ENCODE measurements at places on chromosomes 3 and 15. TPM values are rescaled to one million over a fixed set of nuclear protein-coding genes. Genes with fewer than 3 reads are reported as not detected.

DNA sequence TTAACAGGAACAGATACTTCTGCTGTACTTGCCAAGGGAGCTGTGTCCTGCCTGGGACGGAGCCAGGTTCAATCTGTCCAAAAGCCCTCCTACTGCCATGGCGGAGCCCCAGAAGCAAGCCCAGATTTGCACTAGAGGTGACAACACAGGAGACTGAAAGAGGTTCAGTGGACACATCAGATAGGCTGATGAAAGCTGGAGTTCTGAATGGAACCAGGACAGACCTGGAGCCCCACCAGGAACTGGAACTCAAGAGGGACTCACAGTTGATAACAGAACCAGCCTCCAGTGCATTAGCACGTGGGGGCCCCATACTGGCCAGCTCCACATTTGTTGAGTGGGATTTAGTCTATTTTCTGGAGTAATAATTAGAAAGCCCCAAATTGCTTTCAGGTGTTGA is 315.5 kb downstream of the ARRDC4 start:
- DNase-seq, result no peak

The TGM4 gene
- not detected for total RNA-seq

The CYP1A1 gene
- 5.7 TPM for total RNA-seq

The PLXND1 gene
- 21.8 TPM for total RNA-seq

The PPP4R2 gene
- 65.4 TPM for total RNA-seq

- no peak for DNase-seq
Measured at GRCh38 chr3:138197524-138197923, 10.4 kb downstream of the ARMC8 start.

The CPLX3 gene
- not detected for total RNA-seq

The PCSK6 gene
- 11.1 TPM for total RNA-seq

GRCh38 chr3:112293368-112294321 is at the start of gene SLC9C1:
Gene SLC9C1, minus strand, starts transcription at chr3:112294216. Its CDS starts 7,425 bp downstream, at chr3:112286791.
- DNase-seq, result peak; percentile 98

The ALPK3 gene
- total RNA-seq, result 0.03 TPM
